ENCODE measurements at places on chromosomes 5 and 9. TPM values are rescaled to one million over a fixed set of nuclear protein-coding genes. Genes with fewer than 3 reads are reported as not detected.
A peak's percentile ranks its signal among the peaks of the same experiment; 100 is the strongest.

- H3K4me1 ChIP-seq = peaks cover 12% of the 10 kb centered on the region
- no peak overlapping the region for H3K4me3 ChIP-seq
- no peaks in the 10 kb centered on the region for H3K36me3 ChIP-seq
Observed at GRCh38 chr5:142432961-142433360, 108.1 kb upstream of the SPRY4 start.

DNA sequence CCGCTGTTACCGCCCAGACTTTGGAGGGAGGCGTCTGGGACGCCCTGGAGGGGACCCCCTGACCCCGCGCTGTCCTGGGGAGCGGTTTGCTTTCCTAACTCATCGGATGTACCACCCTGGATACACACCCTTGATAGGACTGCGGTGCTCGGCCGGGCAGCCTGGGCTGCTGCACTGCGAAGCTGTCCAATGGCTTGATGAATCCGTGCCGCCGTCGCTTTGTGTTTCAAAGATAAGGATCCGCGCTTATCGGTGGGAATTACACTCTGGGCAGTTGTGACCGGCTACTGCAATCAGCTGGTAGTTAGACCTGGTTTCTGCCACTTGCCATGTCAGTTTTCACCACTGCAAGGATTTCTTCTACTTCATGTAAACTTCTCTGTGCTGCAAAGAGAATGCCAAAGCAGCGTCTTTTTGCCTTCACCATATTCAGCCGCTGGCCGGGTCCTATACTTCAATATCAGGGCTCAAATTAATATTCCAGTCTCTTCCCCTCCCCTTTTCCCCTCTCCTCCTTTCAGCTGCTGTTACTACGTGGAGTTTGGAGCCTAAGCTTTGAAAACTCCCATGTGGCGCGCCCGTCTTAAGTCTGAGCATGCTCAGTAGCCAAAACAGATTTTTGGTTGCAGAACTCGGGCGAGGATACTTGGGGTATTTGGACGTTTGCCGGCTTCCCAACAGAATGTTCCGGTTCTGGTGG lies 727 bp downstream of the SMAD5 start:
- H3K36me3 ChIP-seq = no peaks in the 10 kb centered on the region
- peak; percentile 62 for DNase-seq
- H3K4me1 ChIP-seq = peaks cover 21% of the 10 kb centered on the region
- H3K27ac ChIP-seq = peak overlapping the region; percentile 3
- H3K4me3 ChIP-seq = peak overlapping the region; percentile 96
- 0 out of 2 replicates have a peak, but pooled peaks cover 6% of the 10 kb centered on the region for H3K27me3 ChIP-seq

- H3K27ac ChIP-seq = no peak overlapping the region
- no peaks in the 10 kb centered on the region for H3K36me3 ChIP-seq
- H3K27me3 ChIP-seq = no peaks in the 10 kb centered on the region
- peaks cover 18% of the 10 kb centered on the region for H3K4me1 ChIP-seq
- no peak for DNase-seq
Observed at GRCh38 chr5:73005886-73006285, 50.0 kb downstream of the FCHO2 start.

DNA sequence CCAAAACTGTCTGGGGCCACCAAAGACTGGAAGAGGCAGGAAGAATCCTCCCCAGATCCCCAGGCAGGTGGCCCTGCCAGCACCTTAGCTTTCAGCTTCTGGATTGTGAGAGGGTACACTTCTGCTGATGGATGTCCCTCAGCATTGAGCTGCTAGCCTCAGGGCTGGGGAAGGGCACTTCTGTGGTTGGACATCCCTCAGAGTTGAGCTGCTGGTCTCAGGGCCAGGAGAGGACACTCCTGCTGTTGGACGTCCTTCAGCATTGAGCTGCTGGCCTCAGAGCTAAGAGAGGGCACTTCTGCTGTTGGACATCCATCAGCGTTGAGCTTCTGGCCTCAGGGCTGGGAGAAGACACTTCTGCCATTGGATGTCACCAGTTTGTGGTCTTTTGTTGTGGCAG lies 83.8 kb upstream of the FCN1 start:
- H3K27ac ChIP-seq = no peak overlapping the region
- no peak overlapping the region for H3K4me3 ChIP-seq
- no peak for DNase-seq
- H3K4me1 ChIP-seq = no peaks in the 10 kb centered on the region
- H3K27me3 ChIP-seq = no peaks in the 10 kb centered on the region
- peaks cover 12% of the 10 kb centered on the region for H3K36me3 ChIP-seq

DNA sequence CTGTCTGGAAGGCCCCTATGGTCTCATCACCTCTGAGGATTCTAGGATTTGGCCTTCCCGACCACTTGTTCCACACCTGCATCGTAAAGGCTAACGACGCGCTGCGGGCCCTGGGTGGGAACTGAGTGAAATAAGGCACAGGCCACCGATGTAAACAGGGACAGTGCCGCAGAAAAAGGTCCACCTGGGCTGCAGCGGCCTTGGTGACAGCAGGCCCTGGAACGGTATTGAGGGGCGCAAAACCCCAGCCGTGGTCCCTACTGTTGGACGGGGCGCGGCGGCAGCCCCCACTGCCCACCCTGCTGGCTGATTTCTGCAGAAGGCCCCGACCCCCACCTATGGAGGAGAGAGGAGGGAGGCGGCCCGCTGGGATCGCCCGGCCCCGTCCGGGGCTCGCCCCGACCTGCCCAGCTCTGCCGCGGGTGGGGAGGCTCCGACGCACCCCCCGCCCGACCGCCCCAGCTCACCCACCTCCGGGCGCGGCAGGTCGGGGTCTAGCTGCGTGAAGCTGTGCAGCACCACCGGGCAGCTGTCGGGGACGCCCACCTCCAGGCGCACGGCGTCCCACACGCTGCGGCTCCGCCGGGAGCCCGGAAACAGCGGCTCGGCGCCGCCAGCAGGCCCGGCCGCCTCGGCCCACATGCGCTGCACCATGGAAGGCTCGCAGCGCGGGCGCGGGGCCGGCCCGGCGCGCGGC lies 391 bp downstream of the RALGDS start:
- no peaks in the 10 kb centered on the region for H3K36me3 ChIP-seq
- peak; percentile 35 for DNase-seq
- H3K4me1 ChIP-seq = no peaks in the 10 kb centered on the region
- H3K4me3 ChIP-seq = peak overlapping the region; percentile 79

DNA sequence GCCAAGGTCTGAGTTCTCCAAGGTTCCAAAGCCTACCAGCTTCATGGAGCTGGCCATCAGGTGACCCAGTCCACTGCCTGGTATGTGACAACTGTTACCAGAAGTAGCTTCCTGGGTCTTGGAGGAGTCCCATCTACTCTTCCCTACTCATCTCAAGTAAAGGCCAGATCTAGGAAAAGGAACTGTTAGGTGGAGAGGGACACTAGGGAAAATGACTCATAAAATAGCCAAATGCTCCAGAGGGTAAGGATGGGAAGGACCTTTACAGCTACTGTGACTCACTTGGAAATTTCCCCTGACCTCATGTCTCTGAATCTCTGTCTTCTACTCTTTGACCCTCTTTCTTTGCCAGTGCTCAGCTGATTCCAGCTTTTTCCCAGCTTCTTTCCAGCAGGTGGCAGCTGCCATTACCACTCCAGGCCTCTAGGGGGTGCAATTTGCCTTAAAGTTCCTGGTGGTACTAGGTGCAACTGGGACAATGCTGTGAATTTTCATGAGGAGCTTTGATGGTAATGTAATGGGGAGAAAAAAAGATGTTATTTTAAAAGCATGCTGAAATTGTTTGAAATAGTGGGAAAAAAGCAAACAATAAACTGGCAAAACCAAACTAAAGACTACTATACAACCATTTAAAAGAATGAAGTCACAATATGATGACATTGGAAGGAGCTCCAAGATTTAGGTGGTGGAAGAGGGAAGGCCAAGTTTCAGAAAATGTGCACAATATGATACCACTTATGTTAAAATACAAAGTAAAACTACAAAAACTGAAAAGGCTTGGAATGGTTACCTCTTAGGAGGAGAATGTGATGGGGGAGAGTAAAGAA lies 27.1 kb upstream of the MYORG start:
- no peaks in the 10 kb centered on the region for H3K4me1 ChIP-seq
- DNase-seq = peak; percentile 87
- H3K27me3 ChIP-seq = no peaks in the 10 kb centered on the region
- H3K4me3 ChIP-seq = no peak overlapping the region
- no peaks in the 10 kb centered on the region for H3K36me3 ChIP-seq

GRCh38 chr5:96425443-96425842 lies 7.6 kb downstream of the PCSK1 start:
- peaks cover 8% of the 10 kb centered on the region for H3K4me1 ChIP-seq
- DNase-seq = no peak
- no peak overlapping the region for H3K4me3 ChIP-seq
- H3K27me3 ChIP-seq = peaks cover 6% of the 10 kb centered on the region
- H3K36me3 ChIP-seq = no peaks in the 10 kb centered on the region

DNA sequence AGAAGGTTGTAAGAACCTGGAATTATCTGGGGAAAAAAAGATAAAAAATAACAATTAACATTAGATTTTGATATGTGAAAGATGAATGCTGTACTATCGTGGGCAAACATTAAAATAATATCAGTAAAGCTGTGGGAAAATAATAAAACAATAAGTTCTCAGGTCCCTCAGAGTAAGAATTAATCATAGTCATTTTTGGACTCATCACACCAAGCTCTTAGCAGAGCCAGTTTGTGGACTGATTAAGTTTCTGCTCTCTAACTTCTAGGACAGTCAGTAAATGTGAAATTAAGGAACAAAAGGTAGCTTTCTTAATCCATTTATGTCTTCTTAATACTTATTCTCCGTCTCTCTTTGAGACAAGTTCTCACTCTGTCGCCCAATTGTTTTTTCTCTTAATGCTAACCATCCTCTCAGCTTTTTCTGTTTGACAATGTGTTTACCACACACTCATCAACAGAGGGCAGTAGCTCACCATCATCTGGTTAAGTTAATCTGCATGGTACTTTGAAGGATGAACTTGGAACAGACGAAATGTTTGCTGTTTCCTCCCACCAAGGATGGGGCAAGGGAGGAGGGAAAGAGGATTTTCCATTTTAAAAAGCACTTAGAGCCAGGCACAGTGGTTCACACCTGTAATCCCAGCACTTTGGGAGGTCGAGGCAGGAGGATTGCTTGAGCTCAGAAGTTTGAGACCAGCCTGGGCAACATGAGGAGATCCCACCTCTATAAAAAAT lies 5.3 kb upstream of the ACO1 start:
- H3K27me3 ChIP-seq = peaks cover 25% of the 10 kb centered on the region
- H3K4me3 ChIP-seq = no peak overlapping the region
- no peak overlapping the region for H3K27ac ChIP-seq
- no peaks in the 10 kb centered on the region for H3K36me3 ChIP-seq

- H3K27me3 ChIP-seq = no peaks in the 10 kb centered on the region
- peaks cover 10% of the 10 kb centered on the region for H3K36me3 ChIP-seq
- H3K4me3 ChIP-seq = peak overlapping the region; percentile 87
- no peak overlapping the region for H3K27ac ChIP-seq
Observed at GRCh38 chr9:131529597-131530545, 1.2 kb downstream of the UCK1 start.

GRCh38 chr5:107670087-107670931 lies 428 bp downstream of the EFNA5 start:
- H3K27ac ChIP-seq = no peak overlapping the region
- peak overlapping the region; percentile 86 for H3K4me3 ChIP-seq
- peak; percentile 71 for DNase-seq

DNA sequence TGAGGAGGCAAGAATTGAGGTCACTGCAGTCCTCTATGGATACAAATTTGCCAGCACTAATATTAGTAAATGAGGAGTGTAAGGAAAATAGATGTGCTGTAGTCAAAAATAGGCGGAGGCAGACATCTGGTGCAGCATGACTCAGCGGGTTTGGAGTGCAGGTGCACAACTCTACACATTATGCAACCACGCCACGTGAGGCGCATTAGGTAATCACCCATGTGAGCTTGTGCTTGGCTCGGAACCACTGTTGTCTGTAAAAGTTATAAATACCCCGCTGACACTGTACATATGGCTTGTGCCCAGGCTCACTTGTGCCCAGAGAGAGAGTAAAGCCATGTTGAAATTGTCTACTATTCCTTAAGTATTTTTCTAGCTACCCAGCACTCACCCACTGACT lies 623.5 kb upstream of the NUDT12 start:
- H3K27ac ChIP-seq = no peak overlapping the region
- H3K4me1 ChIP-seq = no peaks in the 10 kb centered on the region
- peak; percentile 57 for DNase-seq
- no peak overlapping the region for H3K4me3 ChIP-seq
- H3K27me3 ChIP-seq = no peaks in the 10 kb centered on the region
- peaks cover 8% of the 10 kb centered on the region for H3K36me3 ChIP-seq

GRCh38 chr9:98226516-98226915 lies 28.9 kb downstream of the TBC1D2 start:
- no peaks in the 10 kb centered on the region for H3K27me3 ChIP-seq
- no peaks in the 10 kb centered on the region for H3K4me1 ChIP-seq
- H3K4me3 ChIP-seq = no peak overlapping the region
- no peak overlapping the region for H3K27ac ChIP-seq
- H3K36me3 ChIP-seq = no peaks in the 10 kb centered on the region

DNA sequence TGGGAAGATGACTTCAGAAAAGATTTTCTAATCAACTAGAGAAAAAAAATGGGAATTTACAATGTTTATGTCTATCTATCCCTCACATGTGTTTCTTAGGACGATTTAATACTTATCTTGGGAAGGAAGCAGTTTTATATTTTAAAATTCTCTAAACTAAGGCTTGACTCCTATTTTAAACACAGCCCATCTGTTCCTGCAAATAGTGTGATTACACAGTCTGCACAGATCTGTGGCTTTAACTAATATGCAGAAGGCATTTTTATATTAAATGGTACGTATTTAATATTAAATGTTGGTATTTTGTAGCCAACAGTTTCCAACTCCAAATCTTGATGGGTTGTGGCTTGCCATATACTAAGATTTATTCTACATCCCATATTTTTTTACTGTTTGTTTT lies 53.2 kb upstream of the EBF1 start:
- no peak for DNase-seq
- H3K27me3 ChIP-seq = no peaks in the 10 kb centered on the region
- no peaks in the 10 kb centered on the region for H3K36me3 ChIP-seq
- H3K27ac ChIP-seq = no peak overlapping the region
- no peak overlapping the region for H3K4me3 ChIP-seq

DNA sequence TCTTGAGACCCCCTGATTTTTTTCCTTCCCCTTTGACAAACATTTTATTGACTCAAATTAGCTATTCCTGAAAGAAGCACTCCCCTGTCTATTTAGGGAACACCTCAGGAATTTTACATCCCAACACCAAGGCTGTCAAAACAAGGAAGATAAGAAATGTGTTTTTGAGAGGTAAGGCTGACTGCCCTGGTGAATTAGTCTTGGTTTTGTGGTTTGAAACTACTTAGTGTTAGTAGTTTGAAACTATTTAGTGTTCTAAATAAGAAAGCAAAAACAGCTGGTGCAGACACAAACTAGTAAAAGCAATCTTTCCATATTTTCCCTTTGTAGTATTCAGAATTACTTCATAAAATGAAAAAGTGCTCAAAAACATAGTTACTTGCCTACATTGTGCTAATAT lies 120.7 kb downstream of the PCSK1 start:
- H3K27me3 ChIP-seq = no peaks in the 10 kb centered on the region
- H3K36me3 ChIP-seq = no peaks in the 10 kb centered on the region
- no peak overlapping the region for H3K4me3 ChIP-seq
- no peak overlapping the region for H3K27ac ChIP-seq
- DNase-seq = no peak

- DNase-seq = no peak
- H3K27me3 ChIP-seq = no peaks in the 10 kb centered on the region
- no peaks in the 10 kb centered on the region for H3K36me3 ChIP-seq
- no peak overlapping the region for H3K4me3 ChIP-seq
- no peaks in the 10 kb centered on the region for H3K4me1 ChIP-seq
Observed at GRCh38 chr9:76371901-76372300, 22.3 kb downstream of the RFK start.

- H3K27me3 ChIP-seq = peaks cover 100% of the 10 kb centered on the region
- H3K4me3 ChIP-seq = peak overlapping the region; percentile 47
- no peak overlapping the region for H3K27ac ChIP-seq
- H3K36me3 ChIP-seq = no peaks in the 10 kb centered on the region
- DNase-seq = peak; percentile 10
Observed at GRCh38 chr5:55223812-55224240, 3.3 kb downstream of the MCIDAS start.

The FOXI1 gene
- total RNA-seq = not detected

The FBN2 gene
- 18.4 TPM for total RNA-seq

The GCNT4 gene
- total RNA-seq = 3.3 TPM

All from GM23338 (cell line).